Dermis blood vessel endothelial cell (primary cell): ENCODE measurements at places on chromosomes 7 and 10. TPM values are rescaled to one million over a fixed set of nuclear protein-coding genes. Genes with fewer than 3 reads are reported as not detected.

ARHGEF35 gene
- total RNA-seq = under 0.01 and 0.23 TPM in 2 replicates

CYP3A7 gene
- not detected in 2 replicates for total RNA-seq

KIN gene
- total RNA-seq = 5.4 and 6.3 TPM in 2 replicates

EGFR gene
- total RNA-seq = 0.56 and 0.85 TPM in 2 replicates

OPN1SW gene
- total RNA-seq = not detected in 2 replicates

AGAP9 gene
- 1.7 and 2.2 TPM in 2 replicates for total RNA-seq

VDAC2 gene
- 174 and 191 TPM in 2 replicates for total RNA-seq

NUDT1 gene
- 8.0 and 14.2 TPM in 2 replicates for total RNA-seq

TFEC gene
- total RNA-seq = 2.0 and 3.1 TPM in 2 replicates

CLDN3 gene
- 1.4 and 1.5 TPM in 2 replicates for total RNA-seq

LGI1 gene
- total RNA-seq = not detected in 2 replicates

PTF1A gene
- total RNA-seq = not detected in 2 replicates

NHLRC2 gene
- total RNA-seq = 15.8 and 22.6 TPM in 2 replicates

MSS51 gene
- total RNA-seq = 0.84 and 1.5 TPM in 2 replicates

ZNF503 gene
- total RNA-seq = 0.68 and 1.2 TPM in 2 replicates

ACTL6B gene
- not detected in 2 replicates for total RNA-seq

SPAM1 gene
- not detected in 2 replicates for total RNA-seq

TAC1 gene
- total RNA-seq = not detected in 2 replicates

CALHM3 gene
- not detected in 2 replicates for total RNA-seq

CNTNAP2 gene
- total RNA-seq = 0.23 TPM in 1 of 2 replicates, not detected in the other

POLR2J2 gene
- 2.5 and 5.4 TPM in 2 replicates for total RNA-seq

THAP5 gene
- total RNA-seq = 14.8 and 16.5 TPM in 2 replicates

NPM3 gene
- total RNA-seq = 92.8 and 96.7 TPM in 2 replicates

GIMAP5 gene
- 203 and 350 TPM in 2 replicates for total RNA-seq

LDB3 gene
- not detected in 2 replicates for total RNA-seq

HTR5A gene
- not detected in 2 replicates for total RNA-seq

PRPS1L1 gene
- 0.14 TPM in 1 of 2 replicates, not detected in the other for total RNA-seq

NXPH1 gene
- total RNA-seq = not detected in 2 replicates

NRCAM gene
- total RNA-seq = 9.2 and 16.0 TPM in 2 replicates

ZNF789 gene
- total RNA-seq = 4.7 and 6.1 TPM in 2 replicates

PIK3CG gene
- total RNA-seq = 4.1 and 6.6 TPM in 2 replicates

AFAP1L2 gene
- total RNA-seq = 7.6 and 27.7 TPM in 2 replicates

GRID2IP gene
- total RNA-seq = 0.05 TPM in 1 of 2 replicates, not detected in the other

AKR1C8 gene
- 1.5 TPM in 1 of 2 replicates, not detected in the other for total RNA-seq

CH25H gene
- 3.1 and 3.8 TPM in 2 replicates for total RNA-seq

GLRX3 gene
- total RNA-seq = 98.4 and 120 TPM in 2 replicates

CFAP69 gene
- 1.1 and 1.9 TPM in 2 replicates for total RNA-seq

TRPV5 gene
- not detected in 2 replicates for total RNA-seq

SHOC2 gene
- total RNA-seq = 62.3 and 70.6 TPM in 2 replicates
